Thoracic aorta (tissue), 2 donors: ENCODE measurements at places on chromosomes 2 and 18. TPM values are rescaled to one million over a fixed set of nuclear protein-coding genes. Genes with fewer than 3 reads are reported as not detected.

NGEF gene
- total RNA-seq: 3.6 TPM

FAM237A gene
- total RNA-seq: not detected

IL37 gene
- not detected for total RNA-seq

- H3K27me3 ChIP-seq: no peaks in the 10 kb centered on the region
- H3K4me3 ChIP-seq: no peak overlapping the region
- no peaks in the 10 kb centered on the region for H3K36me3 ChIP-seq
- DNase-seq: no peak
- H3K4me1 ChIP-seq: no peaks in the 10 kb centered on the region
Observed at GRCh38 chr2:44645937-44646336, 284.2 kb downstream of the CAMKMT start.

DNA sequence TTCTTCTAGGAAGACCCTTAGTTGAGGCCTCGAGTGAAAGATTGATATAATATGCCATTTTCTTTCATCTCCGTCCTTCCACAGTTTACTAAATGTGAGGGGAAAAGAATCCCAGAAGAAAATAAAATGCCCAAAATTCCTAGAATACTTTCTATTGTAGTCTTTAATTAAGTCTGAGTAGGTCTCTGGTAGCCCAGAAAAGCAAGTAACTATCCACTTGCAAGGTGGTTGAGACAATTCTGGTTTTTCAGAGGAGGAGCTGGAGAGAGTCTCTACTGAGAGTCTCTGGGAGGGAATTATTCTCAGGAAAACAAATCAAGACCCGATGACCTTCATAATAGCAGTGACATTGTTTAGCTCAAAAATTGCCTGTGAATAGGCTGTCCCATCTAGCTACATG, 63.9 kb upstream of the TTC39C start:
- no peaks in the 10 kb centered on the region for H3K4me1 ChIP-seq
- no peaks in the 10 kb centered on the region for H3K27me3 ChIP-seq
- no peak overlapping the region for H3K4me3 ChIP-seq
- H3K27ac ChIP-seq: no peak overlapping the region

GRCh38 chr2:69766014-69766413, 24.1 kb downstream of the ANXA4 start:
- H3K27me3 ChIP-seq: no peaks in the 10 kb centered on the region
- no peaks in the 10 kb centered on the region for H3K36me3 ChIP-seq
- no peak overlapping the region for H3K27ac ChIP-seq
- DNase-seq: no peak
- H3K4me3 ChIP-seq: no peak overlapping the region
- H3K4me1 ChIP-seq: peaks cover 28% of the 10 kb centered on the region
